ENCODE measurements at places on chromosomes 5 and 9.

- no peak for DNase-seq
Observed at GRCh38 chr9:134618833-134619447, 22.7 kb upstream of the COL5A1 start.

DNA sequence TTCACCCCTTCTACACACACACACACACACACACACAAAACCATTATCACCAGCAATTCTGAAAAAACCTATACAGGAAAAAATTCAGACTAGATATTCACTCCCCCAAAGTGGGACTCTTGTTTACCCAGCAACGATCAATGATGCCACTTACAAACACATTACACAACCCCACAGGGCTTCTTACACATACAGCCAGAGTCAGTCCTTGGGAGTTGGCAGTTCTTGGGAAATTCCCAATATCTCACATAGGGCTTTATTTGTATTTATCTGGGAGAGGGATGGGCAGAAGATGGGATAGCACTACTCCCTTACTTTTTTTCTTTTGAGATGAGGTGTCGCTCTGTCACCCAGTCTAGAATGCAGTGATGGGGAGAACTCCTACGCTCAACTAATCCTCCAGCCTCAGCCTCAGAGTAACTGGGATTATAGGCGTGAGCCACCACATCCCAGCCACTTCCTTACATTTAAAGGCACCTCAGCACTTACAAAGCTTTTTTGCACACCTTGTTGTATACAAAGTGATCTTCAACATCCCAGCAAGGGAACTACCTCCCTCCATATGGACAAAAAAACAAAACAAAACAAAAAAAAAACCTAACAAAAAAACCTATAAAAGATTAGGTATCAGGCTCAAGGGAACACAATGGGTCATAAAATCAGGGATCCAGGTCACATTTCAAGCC is 168.4 kb downstream of the TSSK1B start:
- DNase-seq, result no peak

DNA sequence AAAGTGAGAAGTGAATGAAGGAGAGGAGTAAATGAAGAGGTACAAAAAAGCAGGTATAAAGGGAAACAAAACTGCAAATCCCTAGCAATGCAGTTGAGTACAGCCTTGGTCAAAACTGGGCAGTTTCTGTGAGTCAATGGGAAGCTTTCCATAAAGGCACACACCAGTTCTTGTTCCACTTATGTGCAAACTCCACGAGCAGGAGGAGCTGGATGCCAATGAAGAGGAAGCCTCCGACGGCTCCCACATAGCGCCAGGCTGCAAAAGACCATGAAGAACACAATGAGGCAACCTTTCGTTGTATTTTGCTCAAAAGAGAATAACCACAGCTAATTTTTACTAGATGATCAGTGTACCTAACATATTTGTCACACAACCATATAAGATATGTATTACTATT is 81.1 kb downstream of the SERINC5 start:
- no peak for DNase-seq

GRCh38 chr5:177494346-177495195 is 2.8 kb downstream of the PDLIM7 start:
- peak; percentile 34 for DNase-seq

DNA sequence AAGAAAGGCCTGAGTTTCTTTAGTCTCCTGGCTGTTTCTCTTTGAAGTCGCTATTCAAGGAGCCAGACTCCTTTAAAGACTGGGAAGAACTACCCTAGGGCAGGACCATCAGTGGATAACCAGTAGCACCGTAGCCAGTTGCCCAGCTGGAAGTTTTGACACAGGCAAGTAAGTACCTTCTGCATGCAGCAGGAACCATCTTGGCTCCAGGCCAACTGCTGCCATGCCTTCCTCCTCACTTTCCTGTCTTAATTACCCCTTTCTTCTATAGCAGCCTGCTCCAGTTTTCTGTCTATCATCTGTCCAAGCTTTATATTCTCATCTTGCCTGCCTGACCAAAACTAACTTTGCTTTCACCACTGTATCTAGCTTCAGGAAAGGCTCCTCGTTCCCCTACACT is 149.7 kb upstream of the SV2C start:
- no peak for DNase-seq

- no peak for DNase-seq
Observed at GRCh38 chr9:117825609-117826347, 121.6 kb downstream of the TLR4 start.

DNA sequence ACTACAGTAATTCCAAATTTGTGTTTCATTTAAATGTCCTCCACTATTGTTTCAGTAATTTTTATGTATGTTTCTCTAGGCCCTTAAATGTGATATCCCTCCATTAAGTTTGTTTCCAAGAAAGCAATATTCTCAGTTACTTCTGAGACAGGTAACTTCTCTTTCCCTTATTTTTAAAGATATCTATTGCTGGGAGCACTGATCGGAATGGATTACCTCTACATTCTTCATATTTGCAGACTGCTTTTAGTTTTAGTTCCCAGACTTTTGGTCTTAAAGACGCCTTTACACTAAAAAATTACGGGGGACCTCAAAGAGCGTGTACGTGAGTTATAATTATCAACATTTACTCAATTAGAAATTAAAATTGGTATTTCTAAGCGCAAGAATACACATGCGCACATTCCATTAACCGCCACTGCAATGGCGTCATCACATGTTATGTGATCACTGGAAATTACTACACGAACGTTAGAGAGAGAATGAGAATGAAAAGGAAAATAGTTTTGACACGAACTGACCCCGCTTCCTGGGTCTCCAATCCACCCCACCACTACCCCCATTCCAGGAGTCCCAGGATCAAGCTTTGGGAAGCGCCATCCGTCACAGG is 519 bp upstream of the RAD50 start:
- no peak for DNase-seq

GRCh38 chr9:121895818-121896544 is 197.1 kb downstream of the TTLL11 start:
- DNase-seq, result peak; percentile 11

- DNase-seq, result peak; percentile 40
Observed at GRCh38 chr5:113128082-113128481, 151.5 kb downstream of the DCP2 start.

DNA sequence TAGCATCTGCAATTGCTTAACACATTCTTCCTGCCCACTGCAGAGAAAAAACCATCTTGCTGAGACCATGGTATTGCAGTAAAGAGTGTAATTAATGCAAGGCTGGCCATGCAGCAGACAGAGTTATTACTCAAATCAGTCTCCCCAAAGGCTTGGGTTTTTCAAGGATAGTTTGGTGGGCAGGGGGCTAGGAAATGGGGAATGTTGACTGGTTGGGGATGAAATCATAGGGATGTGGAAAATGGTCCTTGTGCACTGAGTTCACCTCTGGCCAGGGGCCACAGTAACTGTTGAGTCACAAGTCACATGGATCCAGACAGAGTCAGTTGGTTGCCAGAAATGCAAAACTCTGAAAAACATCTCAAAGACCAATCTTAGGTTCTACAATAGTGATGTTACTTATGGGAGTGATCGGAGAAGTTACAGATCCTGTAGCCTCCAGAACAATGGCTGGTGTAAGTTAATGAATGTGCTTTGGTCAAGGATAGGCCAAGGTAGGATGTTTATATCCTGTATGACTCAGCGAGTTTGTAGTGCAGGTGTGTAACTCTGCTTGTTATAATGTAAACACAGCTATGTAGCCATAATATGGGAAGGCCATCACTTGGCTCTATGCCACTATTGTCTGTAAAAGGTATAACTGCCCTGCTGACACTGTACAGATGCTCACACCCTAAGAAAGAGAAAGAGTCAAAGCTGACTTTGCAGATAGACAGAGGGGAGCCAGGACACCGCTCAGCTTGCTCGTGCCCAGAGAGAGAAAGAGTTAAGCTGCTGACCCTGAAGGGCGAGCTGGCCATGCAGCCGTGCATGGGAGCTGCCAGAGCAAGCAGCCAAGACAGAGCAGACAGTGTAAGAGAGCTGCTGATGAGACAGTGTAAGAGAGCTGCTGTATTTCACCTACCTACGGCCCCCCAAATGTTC is 27.2 kb downstream of the C9orf152 start:
- no peak for DNase-seq

DNA sequence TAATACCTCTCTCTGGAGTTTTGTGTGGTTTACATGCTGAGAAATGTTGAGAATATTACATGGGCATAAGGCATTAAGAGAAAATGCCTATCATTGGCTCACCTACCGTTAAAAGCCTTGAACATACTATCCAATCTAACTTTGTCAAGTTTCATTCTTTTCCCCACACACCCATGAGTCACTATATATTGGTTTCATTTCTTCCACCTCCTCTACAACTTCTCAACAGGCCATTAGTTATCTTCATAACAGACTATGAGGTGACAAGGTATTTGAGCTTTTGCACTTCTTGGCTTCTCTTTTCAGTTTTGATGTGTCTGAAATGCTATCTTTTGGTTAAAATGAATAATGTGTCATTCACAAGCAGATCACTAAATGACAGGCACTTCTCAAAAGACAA is 288.0 kb downstream of the KCNN2 start:
- no peak for DNase-seq

Data from NCI-H446 (cell line).